ENCODE measurements at places on chromosomes 4 and X.

DNA sequence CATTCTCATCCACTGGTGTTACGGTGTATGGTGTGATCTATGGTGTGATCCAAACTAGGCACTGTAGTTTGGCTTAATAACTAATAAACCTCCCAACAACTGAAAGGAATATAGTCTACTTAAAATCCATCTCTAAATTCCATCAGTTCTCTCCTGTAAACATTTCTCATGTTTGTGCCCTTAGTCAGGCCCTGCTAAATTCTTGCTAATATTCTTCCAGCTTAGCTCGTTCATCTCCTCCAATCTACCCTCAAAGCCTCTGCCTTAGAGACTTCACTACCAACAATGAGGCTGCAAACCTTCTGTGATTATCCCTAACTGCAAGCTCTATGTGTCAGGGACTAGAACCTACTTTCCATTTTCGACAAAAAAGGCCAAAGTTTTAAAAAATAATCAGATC is 28.1 kb downstream of the ZAR1 start:
- no peak for DNase-seq

DNA sequence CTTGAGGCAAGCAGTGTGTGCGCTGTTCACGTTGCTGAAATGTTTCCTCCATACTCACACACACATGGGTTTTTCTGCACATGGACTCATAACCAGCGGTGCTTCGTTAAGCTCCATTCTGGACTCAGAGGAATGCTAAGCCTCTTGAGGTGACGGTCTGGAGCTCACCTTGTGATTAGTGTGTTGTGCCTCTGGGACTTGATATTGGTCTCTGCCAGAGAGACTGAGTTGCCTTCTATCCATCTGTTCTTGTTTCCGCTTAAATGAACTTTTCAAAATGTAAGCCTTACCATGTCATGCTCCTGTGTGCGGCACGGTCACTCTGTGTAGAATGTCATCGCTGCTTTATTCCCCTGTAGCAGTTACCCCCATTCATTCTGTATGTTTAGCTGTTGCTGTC is 42.5 kb downstream of the ADD1 start:
- no peak for DNase-seq

GRCh38 chrX:12975670-12975965 is 708 bp downstream of the TMSB4X start:
- no peak for DNase-seq

GRCh38 chr4:189765301-189765700 is 175.4 kb upstream of the FRG1 start:
- no peak for DNase-seq

- no peak for DNase-seq
These were observed 1.1 kb upstream of the FMR1 start for GRCh38 chrX:147910607-147911006.

All from stimulated activated naive B cell treated with anti-CD40 and anti-IgM and Interleukin-4, amounts not matched to agents 10 μg/mL and 1 μg/mL and 100 μg/mL, for 72 hours (primary cell).